ENCODE measurements at places on chromosomes 1 and 21.

DNA sequence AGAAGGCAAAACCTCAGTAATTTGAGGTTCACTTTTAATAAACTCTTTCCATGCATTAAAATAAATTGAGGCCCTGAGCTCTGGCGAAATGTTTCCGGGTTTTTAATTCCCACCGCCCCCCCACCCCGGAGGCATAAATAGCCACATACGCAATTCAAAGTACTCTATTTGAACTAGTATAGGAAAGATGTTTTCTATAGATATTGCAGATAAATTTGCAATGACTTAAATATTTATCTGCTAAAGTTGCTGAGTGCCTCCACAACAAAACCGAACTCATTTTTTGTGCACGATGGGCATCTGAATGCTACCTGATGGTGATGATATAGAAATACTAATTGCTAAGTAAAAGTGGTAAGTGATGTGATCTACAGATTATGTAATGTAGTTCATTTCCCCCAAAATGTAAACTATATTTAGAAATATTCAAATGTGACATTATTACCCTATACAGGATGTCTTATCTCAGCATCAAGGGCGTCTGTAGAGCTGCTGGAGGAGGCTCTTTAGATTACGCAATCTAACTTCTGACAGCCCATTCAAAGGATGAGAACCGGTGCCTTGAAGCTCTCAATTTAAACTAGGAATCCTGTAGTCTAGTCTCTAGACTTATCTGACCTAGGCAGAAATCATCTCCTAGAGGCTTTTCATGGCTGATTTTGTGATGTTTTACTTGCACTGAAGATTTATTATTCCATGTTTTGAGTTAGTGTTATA is 8.5 kb downstream of the IRF2BP2 start:
- peak; percentile 12 for DNase-seq

DNA sequence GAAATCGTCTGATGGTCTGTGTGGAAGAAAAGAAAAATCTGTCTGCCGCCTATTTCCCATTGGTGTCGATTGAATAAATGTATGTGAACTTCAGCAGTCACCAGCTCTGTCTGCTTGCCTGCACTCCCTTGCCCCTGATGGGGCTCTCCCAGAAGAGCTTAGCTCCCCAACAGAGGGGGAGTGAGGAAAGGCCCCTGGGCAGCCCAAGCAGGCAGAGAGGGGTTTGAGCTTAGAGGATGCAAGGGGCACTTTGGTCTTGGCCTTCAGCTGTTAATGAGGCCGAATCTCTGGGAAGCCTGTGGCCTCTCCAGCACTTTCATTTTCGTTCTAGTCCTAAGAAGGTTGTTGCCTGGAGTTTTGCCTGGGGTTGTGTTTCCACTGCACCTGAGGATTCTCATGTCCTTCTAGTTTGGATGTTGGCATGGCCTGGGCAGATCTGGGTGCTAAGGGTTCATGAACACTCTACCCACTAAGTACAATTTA is 2.8 kb downstream of the FOXD2 start:
- DNase-seq: no peak

DNA sequence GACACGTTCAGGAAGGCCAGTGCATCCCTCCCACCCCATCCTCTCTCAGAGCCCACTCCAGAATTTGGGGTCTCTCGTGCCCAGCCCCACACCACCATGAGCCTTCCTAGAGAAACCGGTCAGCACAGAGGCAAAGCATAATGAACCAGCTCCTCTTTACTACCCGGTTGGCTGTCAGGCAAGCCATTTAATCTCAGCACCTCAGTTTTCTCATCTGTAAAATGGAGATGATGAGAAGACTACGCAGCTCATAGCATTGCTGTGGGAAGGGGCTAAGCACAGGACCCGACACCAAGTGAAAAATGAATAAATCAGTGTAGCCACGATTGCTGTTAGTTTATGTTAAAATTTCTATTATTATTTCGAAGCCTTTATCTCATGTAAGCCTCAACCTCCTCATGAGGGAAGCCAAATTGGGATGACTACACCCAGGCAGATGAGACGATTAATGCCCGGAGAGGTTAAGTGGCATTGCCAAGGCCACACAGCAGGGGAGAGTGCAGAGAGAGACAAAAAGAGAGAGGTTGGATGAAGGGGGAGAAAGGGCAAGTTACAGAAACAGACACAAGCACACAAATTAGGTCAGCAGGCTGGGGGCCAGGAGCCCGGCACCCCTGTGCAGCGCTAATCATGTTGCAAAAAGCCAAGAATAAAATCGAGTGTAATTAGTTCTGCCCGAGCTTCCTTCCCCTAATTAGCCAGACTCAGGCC is 25.7 kb downstream of the SDC3 start:
- DNase-seq: no peak

GRCh38 chr1:177737456-177737855 is 232.4 kb downstream of the SEC16B start:
- no peak for DNase-seq

- no peak for DNase-seq
Observed at GRCh38 chr21:20445971-20446370, 552.2 kb upstream of the NCAM2 start.

- DNase-seq: no peak
Observed at GRCh38 chr1:6867729-6868659, 82.7 kb downstream of the CAMTA1 start.

DNA sequence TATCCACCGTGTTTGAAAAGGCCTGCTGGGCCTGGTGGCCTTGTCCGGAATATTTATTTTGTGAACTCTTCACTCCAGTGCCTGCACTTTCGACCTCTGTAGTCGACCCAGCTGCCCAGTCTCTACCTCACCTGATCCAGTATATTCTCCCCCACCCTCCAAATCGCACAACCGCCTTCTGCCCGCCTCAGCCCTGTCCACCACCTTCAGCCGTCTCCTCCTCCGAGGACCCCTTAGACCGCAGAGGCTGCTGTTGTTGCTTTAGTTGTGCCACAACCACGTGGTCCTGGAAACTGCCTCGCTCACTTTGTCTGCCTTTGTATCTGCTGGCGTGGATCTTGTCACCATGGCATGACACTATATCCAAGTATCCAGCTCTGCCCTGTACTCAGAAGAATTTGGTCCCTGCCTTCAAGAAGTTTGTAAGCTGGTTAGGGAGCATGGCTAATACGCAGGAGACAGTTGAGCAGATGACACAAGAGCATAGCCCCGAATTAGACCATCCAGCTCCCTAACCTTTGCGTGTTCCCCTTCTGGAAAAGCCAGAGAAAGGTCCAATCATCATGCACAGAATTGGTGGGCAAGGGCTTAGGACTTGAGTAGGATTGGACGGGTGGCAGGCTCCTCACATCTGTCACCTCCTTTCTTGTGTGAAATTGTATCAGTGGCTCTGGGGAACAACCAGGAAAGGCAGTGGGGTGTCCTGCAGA is 1.5 kb downstream of the PHGDH start:
- DNase-seq: peak; percentile 51

DNA sequence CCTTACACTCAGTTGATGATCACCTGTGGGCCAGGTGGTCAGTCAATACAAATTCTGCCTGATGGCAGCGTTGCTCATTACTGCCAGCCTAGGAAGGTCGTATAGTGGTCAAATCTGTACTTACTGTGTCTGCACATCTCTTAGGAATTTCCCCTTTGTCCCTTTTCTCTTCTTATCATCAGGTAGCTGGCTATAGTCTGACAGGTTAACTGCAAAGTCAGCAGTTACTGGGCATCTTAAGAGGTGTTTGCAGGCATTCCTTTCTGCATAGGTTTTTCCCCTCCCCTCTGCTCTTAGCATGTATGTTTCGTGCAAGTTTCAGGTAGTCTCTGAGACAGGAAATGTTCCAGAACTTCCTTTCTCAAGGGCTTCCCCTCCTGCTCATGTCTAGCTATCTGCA is 298.7 kb downstream of the LRRIQ3 start:
- DNase-seq: no peak

DNA sequence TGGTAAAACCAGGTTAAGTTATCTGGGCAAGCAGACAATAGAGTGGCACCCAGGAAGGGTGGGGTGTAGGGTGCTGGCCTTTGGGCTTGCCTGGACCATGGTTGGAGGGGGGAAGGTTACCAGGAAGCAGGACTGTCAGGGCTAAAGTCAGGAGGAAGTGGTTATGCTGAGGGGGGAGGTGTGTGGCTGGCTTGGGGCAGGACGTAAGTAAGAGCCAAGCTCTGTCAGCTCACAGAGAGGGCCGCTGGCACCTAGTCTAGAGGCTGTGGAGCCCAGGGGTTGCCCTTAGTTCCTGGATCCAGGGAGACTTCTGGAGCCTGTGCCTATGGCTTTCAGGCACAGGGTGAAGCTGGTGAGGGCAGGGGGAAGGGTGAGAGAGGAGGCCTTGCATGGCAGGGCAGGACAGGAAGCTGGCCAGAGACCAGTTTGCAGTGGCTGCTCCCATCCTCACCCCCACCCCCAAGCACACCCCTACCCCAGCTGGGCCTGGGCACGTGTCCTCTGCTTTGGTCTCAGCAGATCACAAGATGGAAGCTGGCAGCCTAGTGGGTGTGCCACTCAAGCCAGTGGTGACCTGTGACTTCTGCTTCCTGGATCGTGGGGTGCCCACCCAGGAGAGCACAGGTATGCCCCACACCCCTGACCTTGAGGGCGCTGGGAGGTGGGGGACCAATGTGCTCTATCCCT is 20.5 kb upstream of the SMYD3 start:
- DNase-seq: no peak

DNA sequence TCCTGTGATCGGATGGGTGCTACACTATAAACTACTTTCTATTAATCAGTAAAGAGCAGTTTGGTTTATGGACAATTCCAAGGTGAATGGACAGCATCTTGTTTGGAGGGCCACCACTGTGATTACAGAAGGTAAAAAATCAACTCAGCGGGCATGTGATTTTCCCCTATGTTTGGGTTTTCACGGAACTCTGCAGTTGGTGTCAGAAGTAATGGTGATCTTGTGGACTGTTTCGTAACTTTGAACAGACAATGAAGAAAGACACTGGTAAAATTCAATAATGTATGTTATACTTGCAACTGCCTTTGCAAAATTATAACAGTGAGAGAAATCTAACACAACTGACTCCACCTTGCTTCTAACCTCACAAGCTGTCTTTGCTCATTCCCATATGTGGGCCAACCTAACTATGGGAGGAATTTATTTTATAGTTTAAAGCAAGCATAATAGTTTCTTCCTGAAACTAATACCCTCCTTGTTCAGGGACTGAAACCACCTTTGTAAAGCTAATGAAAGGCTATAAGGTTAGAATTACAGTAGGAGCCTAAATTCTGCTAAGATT is 53.2 kb downstream of the TRIM33 start:
- no peak for DNase-seq

DNA sequence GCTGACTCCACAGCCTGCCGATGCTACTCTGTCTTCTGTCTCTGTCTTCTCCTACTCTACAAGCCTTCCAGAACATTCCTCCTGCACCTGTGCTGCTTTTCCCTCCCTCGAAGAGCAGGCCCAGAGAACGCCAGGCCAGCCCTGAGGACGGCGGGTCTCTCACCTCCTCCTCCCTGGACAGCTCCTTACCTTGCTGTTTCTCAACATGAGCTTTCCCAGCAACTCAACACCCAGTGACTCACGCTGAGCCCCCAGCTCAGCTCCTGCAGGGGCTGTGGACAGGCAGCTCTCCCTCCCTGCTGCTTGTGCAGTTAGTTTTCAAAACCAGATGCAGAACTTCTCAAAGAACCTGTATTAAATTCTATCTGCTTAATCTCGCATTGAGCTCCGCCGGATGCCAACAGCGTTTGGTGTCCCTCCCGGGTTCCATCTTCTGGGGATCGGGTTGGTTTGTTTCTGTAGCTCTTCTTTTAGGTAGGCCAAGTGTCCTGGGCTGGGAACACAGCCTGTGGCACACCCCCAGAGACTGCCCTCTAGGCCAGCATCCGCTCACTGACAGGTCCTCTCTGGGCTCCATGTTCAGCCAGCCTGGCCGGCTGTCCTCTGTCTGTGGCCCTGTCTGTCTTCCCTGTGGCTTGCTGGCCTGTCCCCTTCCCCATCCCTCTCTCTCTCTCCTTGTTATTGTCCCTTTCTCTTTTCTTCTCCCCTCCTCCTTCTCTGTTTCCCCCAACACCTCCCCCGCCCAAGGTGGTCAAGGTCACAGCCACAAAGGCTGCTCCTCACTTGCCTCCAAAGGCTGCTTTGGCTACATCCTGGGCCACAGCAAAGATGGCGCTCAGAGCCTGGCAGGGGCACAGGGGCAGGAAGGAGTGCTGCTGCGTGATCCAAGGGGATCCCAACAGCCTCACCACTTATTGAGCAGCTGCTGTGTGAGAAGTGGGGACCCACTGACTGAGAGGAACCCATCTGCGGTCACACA is 391.0 kb downstream of the MATN1 start:
- DNase-seq: no peak

GRCh38 chr1:207109004-207109403 is 5.0 kb downstream of the C4BPA start:
- no peak for DNase-seq

DNA sequence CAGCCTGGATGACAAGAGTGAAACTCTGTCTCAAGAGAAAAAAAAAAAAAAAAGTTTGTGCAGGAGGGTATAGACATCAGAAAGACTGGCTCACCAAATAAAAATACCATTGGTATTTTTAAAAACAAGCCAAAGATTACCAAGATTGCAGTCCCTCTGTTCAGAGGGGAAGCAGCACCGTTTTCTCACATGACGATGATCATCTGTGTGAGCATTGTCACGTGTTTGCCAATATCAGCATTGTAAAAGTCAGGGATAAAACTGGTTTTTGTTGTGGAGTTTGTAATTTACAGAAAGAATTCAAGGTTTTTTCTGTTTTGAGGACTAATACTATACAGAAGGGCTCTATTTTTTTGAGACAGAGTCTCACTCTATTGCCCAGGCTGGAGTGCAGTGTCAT is 26.5 kb downstream of the ZNF362 start:
- no peak for DNase-seq

DNA sequence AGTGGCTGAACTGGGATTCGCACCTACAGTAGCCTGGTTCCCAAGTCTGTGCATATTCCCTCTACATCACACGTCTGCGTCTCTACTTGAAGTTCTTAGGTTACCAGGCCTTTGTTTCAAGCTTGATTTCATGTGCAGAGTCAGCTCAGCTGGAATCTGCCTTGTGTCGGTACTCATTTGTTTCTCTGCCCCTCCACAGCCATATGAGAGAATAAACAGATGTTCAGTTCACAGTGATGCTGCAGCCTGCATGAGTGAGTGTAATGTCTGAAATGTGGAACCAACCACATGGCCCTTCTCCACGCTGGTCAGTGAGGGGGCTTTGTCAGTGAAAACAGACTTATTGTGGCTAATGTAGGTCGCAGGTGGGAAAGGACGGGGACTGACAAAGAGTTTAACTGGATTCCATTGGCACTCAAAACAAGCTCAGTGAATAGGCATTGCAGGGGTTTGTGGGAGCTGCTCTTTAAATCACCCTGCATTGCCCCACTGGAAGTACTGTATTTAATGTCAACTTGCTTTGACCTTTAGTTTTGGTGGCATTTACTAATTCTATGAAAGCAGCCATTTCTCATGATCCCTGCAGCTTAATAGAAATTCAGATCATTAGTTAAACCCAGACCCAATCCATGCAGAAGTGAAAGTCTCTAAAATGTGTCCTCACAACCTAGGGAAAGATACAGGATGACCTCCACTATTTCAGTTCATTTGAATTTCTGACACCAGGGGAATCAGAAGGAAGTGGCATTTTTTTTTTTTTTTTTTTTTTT is 136.4 kb upstream of the FAM78B start:
- DNase-seq: peak; percentile 20

GRCh38 chr1:200671235-200671786 is 1.6 kb upstream of the DDX59 start:
- no peak for DNase-seq

- DNase-seq: no peak
Observed at GRCh38 chr1:26814377-26814776, 12.1 kb upstream of the ZDHHC18 start.

GRCh38 chr1:5393603-5394002 is 598.6 kb downstream of the NPHP4 start:
- DNase-seq: no peak

All from muscle of arm (tissue), 14 donors.